ENCODE measurements at places on chromosomes 7 and 10.

GRCh38 chr7:80659120-80660055 lies 20.9 kb downstream of the CD36 start:
- DNase-seq: no peak

DNA sequence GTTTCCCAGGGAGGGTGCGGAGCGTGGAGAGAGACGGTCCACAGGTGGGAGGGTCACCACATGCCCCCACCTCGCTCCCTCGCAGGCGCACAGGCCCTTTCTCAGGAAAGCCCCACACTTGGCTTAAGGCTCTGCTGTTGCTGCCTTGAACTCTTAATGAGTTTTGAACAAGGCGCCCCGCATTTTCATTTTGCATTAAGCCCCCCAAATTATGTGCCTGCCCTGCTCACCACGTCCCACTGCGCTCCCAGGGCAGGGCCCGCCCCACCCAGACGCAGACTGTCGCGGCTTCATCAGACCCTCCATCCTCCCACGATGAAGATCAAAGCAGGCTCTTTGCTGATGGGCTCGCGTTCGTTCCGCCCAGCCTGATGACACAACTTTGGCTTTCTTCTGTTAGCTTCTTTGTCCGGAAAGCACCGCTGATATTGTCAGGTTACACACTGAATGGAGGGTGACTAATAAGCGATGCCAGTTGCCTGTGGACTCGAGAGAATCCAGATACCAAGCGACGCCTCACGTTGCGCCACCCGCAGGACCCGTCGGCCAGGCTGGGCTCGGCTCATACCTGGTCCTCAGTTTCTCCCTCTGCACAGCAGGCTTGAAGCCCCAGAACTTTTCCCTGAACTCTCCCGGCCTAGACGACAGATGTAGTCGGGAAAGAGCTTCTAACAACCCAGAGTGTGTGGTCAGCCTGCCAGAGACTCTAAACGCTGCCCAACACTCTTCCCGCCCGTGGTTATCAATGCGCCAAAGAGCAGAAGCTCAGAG lies 9.5 kb downstream of the CALML3 start:
- no peak for DNase-seq

DNA sequence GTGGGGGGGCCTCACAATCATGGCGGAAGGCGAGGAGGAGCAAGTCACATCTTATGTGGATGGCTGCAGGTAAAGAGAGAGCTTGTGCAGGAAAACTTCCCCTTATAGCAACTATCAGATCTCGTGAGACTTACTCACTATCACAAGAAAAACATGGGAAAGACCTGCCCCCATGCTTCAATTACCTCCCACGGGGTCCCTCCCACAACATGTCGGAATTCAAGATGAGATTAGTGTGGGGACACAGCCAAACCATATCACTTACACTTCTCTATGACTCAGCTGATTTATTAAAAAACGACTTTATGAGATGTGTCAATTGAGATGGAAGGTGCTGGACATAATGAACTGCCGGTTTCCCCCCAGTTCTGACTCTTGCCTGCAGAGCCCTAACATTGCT lies 23.8 kb upstream of the CHN2 start:
- DNase-seq: no peak

- DNase-seq: no peak
Observed at GRCh38 chr10:73910401-73910763, 550 bp upstream of the PLAU start.

DNA sequence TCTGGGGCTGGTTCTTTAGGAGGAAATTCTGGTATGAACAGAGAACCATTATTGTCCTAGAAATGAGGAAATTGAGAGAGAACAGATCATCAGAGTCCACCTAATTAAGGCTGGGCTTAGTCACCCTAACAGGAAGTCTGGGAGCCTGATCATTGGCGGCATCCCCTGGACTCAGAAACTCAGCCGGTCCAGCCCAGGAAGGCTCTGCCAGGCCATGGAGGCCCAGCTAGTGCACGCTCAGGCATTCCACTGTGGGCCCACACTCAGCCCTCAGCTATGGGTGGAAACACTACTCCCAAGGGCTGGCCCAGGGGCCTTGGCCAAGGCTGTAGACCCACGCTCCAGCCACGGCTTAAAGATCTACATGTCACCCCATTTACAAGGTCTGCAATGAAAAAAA lies 109.2 kb downstream of the PTPN20 start:
- DNase-seq: no peak

DNA sequence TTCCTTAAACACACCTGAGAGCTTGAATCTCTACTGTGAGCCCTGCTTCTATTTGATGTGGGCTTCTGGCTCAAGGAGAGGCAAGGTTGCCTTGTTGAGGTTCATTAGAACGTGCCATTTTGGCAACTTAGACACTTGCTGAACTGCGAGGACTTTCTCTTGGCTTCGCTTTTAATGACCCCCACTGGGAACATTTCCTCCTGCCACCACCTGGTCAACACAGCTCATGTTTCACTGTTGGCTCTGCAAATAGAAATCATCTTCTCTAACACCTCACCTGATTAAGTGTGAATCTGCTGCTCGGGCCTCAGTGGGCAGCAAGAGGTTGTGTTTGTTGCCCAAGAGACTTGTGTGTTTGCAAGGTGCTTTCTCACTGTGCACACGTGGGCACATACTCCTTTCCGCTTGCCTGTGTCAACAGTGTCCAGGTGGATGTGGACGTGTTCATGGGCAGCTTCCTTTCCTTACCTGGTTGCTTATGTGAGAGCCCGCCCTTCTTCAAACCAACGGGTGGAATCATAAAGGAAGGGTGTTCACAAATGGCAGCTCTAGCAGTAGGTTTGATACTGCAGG lies 147.0 kb downstream of the NRP1 start:
- DNase-seq: no peak

- DNase-seq: no peak
Observed at GRCh38 chr10:34906067-34906965, 91.2 kb upstream of the PARD3 start.

GRCh38 chr7:12139416-12139815 lies 71.7 kb upstream of the TMEM106B start:
- no peak for DNase-seq

DNA sequence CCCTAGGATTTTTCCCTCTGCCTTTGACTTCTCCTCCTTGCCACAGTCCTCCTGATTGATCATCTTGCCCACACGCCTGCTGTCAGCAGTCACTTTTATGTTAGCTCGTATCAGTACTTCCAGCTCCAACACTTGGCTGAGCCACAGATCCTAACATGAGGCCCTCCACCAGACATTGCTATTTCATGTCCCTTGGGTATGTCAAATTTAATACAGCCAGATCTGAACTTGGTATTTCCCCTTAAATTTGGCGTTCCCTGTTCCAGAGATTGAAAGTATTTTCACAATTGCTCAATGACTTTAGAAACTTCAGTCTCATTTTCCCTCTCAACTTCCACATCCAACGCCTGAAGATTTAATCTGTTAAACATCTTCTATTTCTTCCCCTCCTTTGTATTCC lies 140.4 kb downstream of the RNLS start:
- DNase-seq: no peak

DNA sequence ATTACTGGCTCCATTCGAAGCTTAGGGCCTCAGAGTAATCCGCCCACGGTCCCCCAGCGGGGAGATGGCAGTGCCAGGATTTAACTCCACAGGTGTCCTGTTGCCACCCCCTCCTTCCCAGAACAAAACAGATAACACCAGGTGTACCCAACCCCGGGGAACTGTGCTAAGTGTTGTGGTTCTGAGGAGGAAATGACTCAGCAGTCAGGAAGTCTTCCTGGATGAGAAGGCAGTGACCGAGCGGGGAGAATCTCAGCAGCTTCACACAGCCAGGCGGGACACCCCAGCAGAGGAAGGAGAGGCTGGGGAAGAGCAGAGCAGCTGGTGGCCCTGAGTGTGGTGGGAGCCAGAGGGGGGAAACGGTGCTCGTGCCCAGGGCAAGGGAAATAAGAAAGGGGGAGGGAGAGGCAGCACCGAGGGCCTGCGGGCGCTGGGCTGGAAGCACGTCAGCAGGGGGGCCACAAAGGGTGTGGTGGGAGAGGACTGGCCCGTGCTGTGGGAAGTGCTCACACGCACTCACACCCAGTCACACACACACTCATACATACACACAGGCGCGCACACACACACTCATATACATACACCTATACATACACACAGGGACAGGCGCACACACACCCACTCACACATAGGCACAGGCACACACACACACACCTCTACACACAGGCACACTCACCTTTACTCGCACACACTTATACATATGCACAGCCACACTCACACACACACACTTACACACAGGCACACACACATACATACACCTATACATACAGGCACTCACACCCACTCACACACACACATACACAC lies 59.8 kb upstream of the CHST15 start:
- DNase-seq: no peak

GRCh38 chr10:12561307-12561706 lies 212.0 kb downstream of the CAMK1D start:
- no peak for DNase-seq

DNA sequence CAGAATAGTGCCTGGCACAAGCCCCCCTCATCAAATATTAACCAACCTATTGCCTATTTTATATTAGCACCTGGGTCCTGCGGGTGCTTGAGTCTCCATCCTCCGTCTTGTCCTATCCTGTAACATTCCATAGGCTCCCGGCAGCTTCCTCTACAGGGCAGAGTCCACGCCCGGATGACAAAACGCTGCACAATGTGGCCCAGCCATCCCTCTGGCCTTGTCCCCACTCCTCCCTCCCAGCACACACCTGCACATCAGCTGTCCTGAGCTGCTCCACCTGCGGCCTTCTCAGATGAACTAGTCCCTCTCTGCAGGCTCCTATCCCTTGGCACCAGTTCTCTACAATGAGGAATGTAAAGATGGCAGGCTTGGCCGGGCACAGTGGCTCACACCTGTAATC lies 153.5 kb upstream of the PDE1C start:
- DNase-seq: no peak

GRCh38 chr7:45117582-45117981 lies 6.1 kb upstream of the TBRG4 start:
- DNase-seq: no peak

GRCh38 chr7:143878884-143879283 lies 23.1 kb downstream of the TCAF1 start:
- no peak for DNase-seq

DNA sequence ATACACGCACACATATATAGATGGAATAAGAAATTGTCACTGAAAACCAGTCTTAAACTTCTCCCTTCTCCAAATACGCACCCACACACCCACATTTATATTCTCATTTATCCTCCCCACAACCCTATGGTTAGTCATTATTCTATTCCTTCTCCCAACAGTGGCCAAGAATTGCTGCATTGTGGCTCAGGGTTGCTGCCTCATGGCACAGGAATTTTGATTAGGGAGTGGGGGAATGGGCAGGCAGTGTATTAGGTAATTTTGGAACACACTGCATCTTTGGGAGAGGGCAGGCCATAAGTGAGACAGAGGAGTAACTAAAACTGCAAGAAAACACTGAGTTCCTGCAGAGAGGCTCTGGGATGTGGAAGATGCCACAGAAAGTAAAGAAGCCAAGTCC lies 35.7 kb downstream of the NAPEPLD start:
- DNase-seq: no peak

DNA sequence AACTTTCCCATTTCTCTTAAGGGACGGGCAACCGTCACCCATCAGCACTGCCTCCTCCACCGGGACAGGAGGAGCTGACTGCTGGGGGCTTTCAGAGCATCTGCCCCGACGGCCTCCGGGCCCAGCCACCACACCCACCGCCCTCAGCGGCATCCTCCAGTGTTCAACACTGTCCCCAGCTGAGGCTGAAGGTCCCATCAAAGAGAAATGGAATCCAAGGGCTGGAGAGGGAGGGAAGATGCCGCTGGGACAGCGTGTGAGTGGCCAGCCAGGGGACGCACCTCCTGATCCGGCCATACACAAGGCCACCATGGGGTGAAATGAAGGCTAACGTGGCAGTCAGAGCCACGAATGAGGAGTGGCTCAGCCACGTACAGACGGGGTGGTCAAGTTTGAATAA lies 153.6 kb upstream of the PPP2R2D start:
- no peak for DNase-seq

DNA sequence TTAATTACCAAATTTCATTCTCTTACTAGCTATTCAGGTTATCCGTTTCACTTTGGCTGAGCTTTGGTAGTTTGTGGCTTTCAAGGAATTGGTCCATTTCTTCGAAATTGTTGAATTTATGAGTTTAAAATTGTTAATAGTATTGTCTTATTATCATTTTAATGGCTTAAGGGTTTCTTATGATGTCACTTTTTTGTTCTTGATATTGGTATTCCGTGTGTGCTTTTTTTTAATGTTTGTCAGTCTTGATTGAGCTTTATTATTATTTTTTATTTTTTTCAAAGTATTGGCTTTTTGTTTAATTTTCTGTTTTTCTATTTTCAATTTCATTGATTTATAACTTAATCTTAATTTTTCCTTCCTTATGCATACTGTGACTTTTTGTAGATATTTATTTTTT lies 25.9 kb downstream of the FRG2B start:
- no peak for DNase-seq

DNA sequence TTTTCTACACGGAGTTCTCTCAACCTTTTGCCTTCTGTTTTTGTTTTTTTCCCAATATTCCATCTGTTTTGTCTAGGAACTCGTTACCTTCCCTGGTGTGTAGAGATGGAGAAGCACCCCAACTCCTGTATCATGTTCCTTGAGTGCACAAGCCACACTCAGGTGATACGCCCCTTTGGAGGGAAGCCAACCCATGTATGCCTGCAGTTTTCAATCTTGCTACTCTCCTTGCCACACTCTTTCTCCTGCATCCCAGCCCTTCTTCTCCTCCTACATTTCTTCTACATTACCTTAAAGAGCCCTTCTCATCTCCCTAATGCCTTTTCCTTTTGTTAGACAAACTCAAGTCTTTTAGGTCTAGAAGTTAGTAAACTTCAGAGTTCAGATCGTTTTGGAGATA lies 10.2 kb upstream of the SP4 start:
- DNase-seq: no peak

DNA sequence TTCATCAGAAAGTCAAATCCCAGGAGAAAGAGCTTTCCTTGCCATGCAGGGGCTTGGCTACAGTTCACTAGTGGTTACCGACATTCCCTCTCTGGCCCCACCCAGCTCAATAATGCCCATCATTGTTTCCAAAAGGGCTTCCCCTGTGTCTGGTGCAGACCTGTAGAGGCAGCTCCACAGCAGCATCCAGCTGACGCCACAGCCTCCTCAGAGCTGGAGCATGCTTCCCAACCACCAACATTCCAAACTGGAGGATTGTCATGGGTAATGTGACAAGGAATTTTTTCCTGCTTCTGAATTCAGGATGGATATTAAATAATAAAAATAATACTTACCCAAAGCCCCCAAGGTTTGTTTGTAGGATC lies 77.4 kb downstream of the ZNF365 start:
- DNase-seq: no peak

GRCh38 chr10:60208676-60209269 lies 180.9 kb downstream of the ANK3 start:
- no peak for DNase-seq

GRCh38 chr7:100394077-100394476 lies 20.8 kb downstream of the PILRA start:
- DNase-seq: no peak

All from activated T-helper 1 cell treated with anti-CD3 and anti-CD28 coated beads, Interleukin-2, amount 50 U/mL, for 16 hours (primary cell).